ENCODE measurements at places on chromosomes 11 and 22.

GRCh38 chr11:125931668-125932067 is 14.2 kb upstream of the VSIG10L2 start:
- DNase-seq = no peak

DNA sequence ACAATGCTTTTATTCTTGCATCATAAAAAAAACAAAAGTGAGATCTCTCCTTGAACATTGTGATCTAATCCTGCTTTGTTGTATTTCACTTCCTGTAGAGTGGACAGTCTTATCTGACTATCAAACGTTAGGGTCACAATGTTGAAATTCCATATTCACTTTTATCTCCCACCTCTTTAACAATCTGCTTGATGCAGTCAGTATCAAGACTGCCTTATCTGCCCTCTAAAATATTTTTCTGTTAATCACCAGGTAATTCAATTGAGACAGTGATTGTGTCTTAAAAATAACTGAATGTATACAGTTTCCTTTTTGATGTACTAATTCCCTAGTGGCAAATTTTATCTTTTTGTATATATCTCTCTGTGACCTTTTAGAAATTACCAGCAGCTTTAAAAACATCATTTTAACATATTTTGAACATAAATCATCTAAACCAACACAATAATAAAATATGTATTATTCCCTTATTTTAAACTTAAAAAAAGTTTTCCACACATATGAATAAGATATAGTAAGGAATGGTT is 143.1 kb upstream of the MPPED2 start:
- no peak for DNase-seq

GRCh38 chr11:130469181-130469580 is 20.7 kb downstream of the ADAMTS15 start:
- no peak for DNase-seq

DNA sequence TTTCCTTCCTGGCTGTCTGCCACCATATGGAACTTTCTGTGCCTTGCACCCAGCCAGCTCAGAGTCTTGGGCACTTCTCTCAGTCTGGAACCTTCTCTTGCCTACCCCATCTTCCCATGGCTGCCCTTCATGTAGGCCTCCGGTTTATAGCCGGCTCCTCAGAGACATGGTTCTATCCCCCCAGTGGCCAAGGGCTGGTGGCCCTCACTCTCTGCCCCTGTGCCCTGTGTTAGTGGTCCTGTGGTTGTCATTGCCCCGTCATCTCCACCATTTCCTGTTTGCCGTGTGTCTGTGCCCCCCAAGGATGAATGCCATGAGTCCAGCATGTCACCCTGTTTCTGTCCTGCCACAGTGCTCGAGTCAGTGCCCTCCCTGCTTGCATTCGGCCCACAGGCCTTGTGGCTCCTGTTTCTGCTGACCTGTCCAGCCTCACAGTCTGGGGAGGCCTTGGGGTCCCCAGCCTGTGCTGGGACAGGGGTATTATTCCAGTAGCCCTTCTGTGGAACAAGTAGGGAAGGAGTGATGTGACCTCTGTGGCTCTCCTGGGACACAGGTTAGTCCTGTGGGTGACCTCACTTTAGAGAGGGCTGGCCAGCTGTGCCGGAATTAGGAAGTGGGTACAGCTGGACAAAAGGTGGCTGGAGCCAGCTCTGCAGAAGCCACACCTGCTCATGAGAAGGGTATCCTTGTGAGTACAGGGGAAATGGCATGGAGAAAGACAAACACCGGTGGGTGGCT is 30.7 kb downstream of the ST3GAL4 start:
- no peak for DNase-seq

GRCh38 chr11:13303668-13304649 is 26.4 kb downstream of the BMAL1 start:
- no peak for DNase-seq

- no peak for DNase-seq
Measured at GRCh38 chr11:69983897-69984438, 94.1 kb upstream of the ANO1 start.

- DNase-seq = no peak
Measured at GRCh38 chr11:102849311-102849710, 5.9 kb upstream of the MMP3 start.

DNA sequence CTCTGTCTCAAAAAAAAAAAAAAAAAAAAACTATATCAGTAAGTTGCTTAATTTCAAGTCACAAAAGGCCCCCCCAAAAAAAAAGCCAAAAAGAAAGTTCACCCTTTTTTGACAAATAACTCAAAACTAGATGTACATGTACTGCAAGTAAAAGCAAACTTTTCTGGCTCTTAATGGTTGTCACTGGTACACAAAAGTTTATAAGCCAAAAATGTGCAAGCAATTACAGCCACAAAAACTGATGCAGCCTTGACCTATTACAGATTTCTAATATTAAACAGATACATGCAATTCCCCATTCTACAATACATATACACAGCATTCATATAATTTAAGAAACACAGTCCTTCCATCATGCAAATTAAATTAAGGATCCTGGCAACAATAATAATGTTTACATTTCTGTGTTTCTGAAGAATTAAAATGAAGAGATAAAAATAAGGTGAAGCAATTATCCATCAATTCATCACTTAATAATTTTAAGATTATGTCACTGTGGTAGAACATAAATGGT is 18.6 kb downstream of the PICALM start:
- DNase-seq = no peak

DNA sequence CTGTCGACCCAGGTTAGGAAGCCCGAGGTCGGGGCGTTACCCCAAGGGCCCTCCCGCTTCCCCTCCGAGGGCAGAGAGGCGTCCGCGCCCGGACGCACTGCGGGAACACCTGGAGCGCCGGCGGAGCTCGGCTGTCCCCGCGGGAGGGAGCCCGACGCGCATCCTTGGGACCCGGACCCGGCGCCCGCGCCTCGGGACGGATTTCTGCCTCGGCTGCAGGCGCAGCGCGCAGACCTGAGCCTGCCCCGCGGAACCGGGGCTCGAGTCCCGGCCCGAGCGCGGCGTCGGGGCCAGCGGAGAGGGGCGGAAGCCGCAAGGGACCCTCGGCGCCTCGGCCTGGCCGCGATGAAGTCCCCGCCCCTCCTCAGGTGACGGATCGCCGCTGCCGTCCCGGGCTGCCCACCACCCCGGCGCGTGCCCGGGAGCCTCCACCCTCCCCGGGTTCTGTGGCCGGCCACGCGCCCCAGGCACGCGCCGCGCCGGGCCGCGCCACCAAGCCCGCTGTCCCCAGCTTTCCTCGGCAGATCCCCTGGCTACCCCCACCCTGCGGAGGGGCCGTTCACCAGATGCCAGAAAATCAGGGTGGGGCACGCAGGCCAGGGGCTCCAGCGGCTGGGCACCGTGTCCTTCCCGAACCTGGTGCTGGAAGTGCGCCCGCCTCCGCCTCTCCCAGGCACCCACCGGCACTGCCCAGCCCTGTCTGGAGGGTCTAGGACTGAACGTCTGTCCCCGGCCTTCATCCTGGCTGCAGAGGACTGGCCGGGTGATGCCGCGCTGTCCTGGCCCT is 410 bp downstream of the GLB1L3 start:
- DNase-seq = no peak

Measured in foreskin melanocyte (primary cell).